ENCODE measurements at places on chromosomes 4 and X. TPM values are rescaled to one million over a fixed set of nuclear protein-coding genes. Genes with fewer than 3 reads are reported as not detected.

DNA sequence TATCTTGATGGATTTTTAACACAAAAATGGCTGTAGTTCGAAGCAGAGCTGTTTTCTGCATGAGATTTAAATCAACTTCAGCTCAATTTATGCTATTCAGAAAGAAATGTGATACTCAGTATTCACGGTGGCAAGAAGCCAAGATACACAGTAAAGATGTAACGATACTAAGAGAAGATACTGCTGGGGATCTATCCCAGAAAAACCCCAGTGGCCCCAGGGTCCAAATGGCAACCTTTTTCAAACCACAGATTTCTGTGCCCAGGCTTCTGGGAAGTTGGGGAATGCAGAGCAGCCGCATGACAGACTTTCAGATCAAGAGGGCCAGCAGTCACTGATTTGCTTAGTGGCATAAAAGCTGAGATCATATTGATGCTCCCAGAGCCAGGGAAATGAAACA lies 353.9 kb downstream of the AFF2 start:
- no peak for DNase-seq

- DNase-seq: no peak
Observed at GRCh38 chr4:101289306-101289705, 58.0 kb downstream of the PPP3CA start.

DNA sequence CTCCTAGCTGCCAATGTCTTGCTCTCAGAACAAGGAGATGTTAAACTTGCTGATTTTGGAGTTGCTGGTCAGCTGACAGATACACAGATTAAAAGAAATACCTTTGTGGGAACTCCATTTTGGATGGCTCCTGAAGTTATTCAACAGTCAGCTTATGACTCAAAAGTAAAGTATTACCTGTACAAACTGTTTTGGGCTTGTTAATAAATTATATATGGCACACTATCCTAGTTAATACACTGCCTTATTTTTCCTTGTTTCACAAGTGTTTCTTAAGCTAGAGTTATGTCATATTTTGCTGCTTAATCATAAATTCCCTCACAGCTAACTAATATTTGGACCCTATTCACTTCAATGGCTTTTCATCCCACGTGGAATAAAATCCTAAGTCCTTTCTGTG lies 45.3 kb downstream of the STK26 start:
- no peak for DNase-seq

DNA sequence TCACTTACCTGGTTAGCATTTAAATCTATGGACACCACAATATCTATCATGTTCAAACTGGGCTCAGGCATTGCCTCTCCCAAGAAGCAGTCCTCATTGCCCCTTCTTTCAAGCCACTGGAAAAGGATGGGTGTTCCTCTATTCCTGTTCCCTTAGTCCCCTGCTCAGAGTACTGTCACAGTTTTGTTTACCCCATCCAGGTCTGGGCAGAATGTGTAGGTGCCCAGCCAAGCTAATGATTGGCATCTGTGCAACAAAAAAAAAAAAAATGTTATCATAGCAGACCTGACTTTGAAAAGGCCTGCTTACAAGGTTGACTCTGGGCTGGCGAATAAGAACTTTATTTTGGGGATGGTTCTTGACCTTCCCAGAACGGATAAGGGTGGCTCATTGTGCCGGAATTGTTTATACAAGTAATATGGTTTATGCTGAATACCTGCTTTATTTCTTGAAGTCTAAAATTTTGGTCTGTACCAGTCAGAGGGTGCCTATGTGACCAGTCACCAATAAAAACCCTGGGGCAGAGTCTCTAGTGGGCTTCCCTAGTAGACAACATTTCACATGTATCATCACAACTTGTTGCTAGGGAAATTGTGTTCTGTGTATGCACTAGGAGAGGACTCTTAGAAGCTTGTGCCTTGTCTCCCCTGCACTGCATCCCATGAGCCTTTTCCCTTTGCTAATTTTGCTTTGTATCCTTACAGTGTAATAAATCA lies 47.9 kb downstream of the JADE3 start:
- DNase-seq: no peak

The RASSF6 gene
- total RNA-seq: not detected

DNA sequence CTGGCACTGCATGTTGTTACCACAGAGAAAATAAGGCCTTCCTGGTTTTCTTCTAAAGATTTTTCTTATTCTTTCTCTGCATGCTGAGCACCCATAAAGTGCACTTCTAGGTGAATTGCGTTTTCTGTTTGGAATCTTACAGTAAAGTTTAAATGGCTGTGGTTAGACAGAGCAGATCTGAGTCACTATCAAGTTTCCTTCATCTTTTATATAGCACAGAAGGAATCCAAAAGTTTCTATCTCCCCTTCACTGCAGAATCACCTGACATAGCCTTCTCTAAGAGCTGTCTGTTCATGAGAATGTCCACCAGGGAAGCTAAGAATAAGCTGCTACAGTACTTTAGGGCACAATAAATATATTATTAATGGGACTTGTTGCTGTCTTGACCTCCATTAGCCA lies 455.5 kb upstream of the FAM241A start:
- no peak for DNase-seq

DNA sequence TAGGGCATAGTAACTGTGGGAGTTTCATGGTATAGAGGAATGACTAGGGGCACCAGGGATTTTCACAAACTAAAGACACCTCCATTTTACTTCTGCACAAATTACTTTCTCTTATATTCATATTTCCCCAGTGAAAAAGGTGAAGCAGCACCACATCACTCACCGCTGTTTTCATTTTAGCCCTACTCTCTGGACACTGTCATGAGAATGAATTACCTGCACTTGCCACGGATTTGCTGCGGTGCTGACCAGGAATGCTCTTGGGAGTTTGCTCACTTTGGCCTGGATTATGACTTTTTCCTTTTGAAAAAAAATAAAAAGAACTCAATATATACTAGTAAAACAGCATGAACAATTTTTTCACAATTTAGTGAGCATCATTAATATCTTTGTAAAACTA lies 351.3 kb downstream of the NKX6-1 start:
- no peak for DNase-seq

GRCh38 chr4:28548136-28548535 lies 1687.5 kb downstream of the STIM2 start:
- no peak for DNase-seq

DNA sequence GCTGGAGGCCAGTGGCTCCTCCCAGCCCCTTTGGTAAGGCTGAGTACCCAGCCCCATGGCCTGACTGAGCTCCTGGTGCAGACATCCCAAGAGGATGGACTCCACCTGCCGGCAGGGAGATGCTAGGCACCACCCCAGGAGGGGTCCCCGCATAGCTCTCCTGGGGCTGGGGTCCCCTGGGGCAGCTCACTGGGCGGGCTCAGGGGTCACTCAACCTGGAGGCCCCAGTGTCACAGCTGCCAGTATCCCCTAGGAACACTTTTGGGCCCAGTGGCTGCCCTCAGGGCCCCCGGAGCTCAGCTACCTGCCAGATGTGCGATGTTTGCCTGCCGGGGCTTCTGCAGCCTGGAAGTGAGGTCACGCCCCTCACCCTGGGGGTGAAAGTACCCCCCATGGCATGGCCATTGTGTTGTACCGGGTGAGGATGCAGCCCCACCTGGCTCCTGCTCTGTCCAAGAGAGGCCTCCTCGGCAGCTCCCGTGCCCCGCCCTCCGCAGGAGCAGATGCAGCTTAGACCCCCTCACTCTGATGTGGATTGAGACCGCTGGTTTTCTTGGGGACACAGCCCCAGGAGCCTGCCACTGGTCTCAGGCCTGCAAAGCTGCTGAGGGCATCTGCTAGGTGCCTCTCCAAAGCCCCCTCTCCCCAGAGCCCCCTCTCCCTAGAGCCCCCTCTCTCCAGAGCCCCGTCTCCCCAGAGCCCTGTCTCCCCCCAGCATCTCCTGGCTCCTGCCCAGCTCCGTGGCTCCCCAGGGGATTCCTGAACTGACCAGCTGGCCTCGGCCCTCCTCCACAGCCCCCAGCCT lies 6.7 kb upstream of the HGFAC start:
- DNase-seq: no peak

DNA sequence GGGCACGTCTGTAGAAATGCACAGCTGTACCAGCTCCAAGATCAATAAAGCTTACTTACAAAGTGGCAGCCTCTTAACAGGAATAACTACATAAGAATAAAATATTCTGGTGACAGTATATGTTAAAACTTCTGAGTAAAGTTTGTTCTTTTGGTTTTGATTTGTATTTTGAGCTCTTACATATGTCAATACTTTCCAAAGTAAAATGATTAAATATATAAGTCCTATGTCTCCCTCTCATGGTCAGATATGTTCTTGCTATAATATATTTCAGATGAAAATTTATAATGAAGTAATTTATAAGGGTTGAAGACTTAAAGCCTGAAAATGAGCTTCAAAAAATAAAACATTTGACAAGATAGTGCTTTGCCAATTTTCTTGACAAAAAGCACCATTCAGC lies 254.4 kb downstream of the NPFFR2 start:
- DNase-seq: no peak

- no peak for DNase-seq
Observed at GRCh38 chrX:102976793-102977495, 39.9 kb downstream of the RAB40AL start.

- no peak for DNase-seq
Observed at GRCh38 chr4:47876310-47876709, 38.1 kb downstream of the NFXL1 start.

DNA sequence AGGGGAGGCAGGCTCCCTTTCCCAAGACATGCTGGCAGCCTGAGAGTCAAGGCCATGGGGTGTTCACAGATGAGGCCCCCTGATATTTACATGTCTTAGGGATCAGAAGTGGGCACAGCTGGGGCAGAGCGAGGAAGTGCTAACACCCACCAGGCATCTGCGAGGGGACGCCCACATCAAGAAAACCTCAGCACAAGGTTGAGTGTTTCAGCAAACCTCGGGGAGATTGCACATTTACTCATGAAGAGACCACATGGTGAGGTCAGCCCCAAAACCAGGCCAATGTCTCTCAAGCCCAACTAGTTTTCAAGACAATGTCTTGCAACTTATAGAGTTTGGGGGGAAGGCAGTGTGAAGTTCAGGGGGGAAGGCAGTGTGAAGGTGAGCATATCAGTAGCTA lies 55.2 kb downstream of the CLNK start:
- DNase-seq: no peak

- DNase-seq: no peak
Observed at GRCh38 chr4:77800483-77801259, 18.5 kb downstream of the CNOT6L start.

The GALNTL6 gene
- total RNA-seq: not detected

DNA sequence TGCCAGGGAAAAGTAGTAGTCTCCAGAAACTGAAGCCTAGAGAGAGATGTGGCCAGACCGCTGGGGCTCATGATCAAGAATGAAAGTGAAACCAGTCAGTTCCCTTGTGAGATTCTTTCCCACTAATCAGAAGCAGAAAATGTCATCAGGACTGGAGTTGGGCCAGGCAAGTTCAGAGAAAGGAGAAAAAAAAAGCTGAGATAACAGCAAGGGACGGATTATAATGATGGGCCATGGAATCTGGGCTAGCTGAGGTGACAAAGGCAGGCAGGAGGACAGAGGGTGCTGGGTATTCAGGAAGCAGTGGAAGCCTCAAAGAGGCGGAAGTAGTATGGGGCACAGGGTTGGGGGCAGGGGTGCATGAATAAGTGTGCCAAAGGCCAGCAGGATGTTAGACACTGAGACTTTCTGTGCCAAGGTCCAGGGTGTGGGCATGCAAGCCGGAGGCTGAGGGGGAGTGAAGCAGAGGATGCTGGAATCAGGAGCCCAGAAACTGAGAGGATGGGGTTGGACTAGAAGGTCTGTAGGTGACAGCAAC lies 2.5 kb downstream of the CXorf38 start:
- DNase-seq: no peak

DNA sequence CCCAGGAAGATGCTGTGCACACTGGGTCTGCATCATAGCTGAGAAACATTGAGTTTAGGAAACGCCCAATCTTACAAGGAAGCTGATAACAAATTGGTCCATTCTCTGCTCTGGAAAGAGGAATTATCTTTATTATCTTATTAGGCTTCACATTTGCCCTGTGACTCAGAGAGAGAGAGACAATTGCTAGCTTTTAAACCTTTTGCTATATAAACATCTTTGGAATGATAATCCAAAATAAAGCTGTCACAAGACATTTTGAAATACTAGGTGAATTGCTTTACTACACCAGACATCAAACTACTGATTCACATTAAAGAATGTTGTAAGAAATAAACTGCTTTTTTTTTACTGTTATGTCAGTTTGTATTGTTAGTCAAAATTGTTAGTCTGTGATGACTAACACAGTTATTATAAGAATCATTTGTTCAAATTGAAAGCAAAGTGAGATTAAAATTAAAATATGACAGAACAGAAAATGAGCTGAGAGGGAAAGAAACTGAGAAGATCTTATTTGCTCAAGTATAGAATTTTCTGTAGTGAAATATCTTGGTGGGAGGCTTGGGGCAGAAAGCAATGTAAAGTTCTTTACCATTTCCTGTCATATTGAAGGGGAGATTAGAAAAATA lies 765.4 kb upstream of the PCDH10 start:
- no peak for DNase-seq

- no peak for DNase-seq
Observed at GRCh38 chr4:16988814-16989213, 90.4 kb upstream of the LDB2 start.

DNA sequence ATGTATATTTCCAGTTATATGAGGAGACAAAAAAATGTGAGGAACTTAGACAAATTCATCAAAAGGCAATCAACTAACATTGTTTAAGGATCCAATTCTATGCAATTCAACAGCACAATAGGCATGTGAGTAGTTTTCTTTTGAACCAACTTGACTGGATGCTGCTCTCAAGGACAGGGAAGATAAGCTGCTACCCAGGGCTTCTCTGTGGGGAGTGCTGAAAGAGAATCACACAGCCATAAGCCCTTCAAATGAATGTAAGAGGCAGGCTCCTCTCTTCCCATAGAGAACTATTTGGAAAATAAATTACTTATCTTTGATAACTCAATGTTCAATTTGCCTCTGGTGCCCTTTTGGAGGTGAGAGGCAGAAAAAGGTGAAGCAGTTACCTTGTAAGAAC lies 1413.6 kb downstream of the PCDH7 start:
- no peak for DNase-seq

The CDKL2 gene
- 0.71 TPM for total RNA-seq

- DNase-seq: peak; percentile 84
Observed at GRCh38 chr4:16897991-16898827, at the start of gene LDB2. Gene LDB2, minus strand, starts transcription at chr4:16898645.
